ENCODE measurements at places on chromosomes 11 and 22.
A peak's percentile ranks its signal among the peaks of the same experiment; 100 is the strongest.

DNA sequence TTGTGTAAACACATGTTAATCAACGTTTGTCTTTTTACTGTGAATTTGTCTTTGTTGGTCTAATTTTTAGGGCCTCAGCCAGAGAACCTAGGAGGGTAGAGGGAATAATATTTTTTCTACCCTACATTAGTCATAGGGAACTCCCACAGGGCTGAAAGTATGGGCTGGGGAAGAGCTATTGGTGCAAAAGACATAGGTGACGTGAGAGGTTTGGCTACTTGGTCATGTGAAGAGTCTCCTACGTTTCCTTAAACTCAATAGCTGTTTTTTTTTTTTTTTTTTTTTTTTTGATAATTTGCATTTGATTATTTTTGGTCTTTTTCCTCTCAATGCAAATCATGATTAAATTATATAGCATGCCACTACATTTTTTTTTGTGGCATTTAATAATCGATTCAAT lies 15.9 kb upstream of the MMP7 start:
- no peak for DNase-seq

- no peak for DNase-seq
These were observed 25.8 kb upstream of the NECTIN1 start for GRCh38 chr11:119754656-119755355.

DNA sequence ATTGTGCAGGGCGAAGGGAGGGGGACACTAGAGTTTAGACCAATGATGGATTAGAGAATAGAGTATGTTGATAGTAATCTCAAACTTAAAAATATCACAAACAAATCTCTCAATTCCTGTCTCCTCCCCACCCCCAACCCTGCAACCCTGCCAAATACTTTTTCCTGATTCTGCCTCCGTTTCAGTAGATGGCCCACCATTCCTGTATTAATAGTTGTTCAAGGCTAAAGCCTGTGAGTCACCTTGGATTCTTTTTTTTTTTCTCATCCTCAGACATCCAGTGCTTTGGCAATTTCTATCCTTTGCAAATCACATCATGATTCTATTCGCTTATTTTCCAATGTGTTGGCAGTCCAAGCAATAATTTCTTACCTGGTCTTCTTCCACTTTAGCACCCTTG lies 207.9 kb downstream of the DYNC2H1 start:
- no peak for DNase-seq

DNA sequence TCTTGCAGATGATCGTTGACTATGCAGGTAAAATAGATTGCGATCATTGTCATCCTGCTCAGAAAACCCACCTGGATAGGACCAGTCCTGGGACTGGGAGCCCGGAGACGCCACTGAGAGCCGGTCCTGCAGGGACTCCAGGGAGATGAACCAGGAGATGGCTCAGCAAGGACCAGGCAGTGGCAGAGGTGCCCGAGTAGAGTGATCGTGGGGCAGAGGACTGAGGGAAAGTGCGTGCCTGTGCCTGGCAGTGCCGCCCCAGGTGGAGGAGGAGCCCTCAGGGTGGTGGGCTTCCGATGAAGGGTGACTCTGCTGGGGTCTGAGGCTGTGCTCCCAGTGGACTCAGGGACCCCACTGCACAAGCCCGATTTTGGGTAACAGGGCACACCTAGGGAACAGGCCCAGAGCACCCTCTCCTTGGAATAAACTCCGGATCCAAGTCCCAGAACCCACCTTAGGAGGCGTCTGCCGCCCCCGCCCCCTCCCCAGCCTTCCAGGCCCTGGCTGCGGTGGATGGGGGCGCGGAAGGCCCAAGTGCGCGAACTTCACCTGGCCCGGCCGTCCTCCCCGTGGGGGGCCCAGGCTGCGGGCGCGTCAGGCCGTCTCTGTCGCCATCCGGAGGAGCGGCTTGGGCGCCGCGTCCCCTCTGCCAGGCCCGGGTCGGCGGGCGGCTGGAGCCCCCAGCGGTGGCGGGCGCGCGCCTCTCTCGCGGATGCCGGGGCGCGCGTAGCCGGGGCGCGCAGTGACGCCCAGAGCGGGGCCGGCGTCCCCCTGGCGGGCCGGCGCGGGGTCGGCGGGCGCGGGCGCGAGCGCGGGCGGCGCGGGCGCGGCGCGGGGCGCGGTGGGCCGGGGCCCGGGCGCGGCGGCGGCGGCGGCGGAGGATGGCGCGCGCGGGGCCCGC lies 1338.8 kb downstream of the BRD1 start:
- DNase-seq = peak; percentile 45

DNA sequence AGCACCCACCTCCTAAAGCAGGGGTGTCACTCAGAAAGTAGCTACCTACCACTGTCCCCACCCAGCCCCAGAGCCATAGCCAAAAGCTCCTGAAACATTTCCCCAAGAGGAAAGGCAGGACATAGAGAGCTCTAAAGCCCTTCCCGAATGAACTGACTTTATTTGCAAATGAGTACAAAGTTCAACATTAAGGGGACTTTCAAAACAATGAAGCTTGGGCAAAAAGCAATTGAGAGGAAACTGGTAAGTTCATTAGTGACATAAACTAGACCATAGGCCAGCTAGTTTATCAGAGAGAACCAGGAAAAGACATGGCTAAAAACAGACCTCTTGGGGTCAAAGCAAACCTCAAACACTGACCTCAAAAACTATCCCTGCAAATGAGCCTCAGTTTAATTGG lies 72.7 kb downstream of the IGLL5 start:
- DNase-seq = no peak

- DNase-seq = no peak
These were observed 3.0 kb downstream of the DKK3 start for GRCh38 chr11:12005476-12005875.

DNA sequence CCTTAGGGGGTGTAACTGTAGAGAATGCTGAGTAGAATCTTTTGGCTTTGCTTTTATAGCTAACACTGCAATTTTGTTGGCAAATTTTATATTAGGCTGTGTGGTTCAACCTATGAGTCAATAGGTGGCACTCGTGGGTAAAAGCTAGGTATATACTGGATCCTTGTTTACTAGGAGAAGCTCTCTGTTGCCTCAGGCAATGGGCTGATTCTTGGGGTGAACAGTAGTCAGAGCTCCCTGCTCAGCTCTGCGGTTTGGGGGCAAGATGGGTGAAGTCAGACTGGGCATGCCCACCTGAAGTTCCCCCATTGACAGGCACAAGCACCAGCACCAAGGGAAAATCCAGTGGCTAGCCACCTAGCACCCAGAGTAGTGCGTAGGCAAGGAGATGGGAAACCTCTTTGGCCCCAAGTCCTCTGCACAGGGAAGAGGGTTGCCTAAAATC lies 238.7 kb downstream of the FAM181B start:
- no peak for DNase-seq

- peak; percentile 40 for DNase-seq
These were observed 30.1 kb upstream of the CSNK1E start for GRCh38 chr22:38347181-38347943.

- no peak for DNase-seq
These were observed 104.7 kb downstream of the ETS1 start for GRCh38 chr11:128482512-128483191.
